ENCODE measurements at places on chromosomes 5 and 9.

GRCh38 chr9:86488794-86489193 lies 134.6 kb upstream of the TUT7 start:
- no peak for DNase-seq

- no peak for DNase-seq
These were observed 96.1 kb downstream of the WDR41 start for GRCh38 chr5:77396017-77396416.

GRCh38 chr5:59596586-59597350 lies 296.8 kb downstream of the PDE4D start:
- no peak for DNase-seq

DNA sequence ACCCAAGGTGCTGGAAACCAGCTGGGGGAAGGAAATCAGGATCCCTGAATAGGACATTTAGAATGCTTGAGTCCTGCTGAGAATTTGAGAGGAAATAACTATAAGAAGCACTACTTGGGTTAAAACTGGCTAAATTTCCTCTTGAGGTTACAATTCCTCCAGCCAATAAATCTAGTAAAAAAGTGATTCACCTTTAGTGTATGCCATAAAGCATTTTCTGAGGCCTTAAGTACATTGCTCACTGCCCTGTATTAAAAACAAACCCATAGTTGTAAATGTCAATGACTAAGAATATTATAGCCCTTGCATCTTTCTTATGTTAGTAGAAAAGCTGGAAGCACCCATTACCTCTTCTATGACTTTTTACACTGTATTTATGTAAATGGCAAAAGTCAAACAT lies 634.7 kb upstream of the ARRDC3 start:
- no peak for DNase-seq

GRCh38 chr9:114494776-114495569 lies 10.3 kb downstream of the WHRN start:
- no peak for DNase-seq

DNA sequence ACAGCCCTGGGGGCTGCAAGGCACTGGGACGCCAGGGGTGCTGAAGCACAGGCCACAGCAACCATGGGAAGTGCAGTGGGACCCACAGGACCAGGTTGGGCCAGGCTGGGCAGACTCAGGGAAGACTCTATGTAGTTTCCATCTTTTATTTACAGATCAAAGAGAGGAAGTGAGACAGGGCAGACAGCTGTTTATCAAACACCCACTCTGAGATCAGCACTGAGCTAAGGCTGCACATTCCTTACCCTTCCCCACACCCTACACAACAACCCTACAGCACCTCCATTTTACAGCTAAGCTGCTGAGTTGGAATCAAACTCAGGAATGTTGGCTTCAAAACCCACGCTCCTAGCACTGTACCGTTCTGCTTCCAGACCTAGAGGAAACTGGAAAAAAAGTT lies 19.8 kb downstream of the BARHL1 start:
- no peak for DNase-seq

DNA sequence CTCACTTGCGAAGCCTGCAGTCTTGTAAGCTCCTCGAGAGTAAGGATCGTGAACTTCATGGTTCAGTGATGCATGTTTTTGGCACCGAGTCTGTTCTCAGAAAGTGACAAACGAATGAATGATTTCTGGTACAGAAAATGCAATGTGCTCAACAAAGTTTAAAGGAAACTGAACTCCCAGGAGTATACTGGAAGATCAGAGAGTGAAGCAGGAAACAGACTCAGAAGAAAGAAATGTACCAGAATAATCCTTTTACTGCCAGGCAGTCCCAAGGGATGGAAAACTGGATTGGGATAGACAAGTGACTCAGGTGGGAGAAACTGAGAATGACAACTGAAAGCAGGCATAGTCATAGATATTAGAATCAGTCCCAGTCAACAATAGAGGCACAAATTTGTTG lies 420.6 kb downstream of the CTNND2 start:
- no peak for DNase-seq

GRCh38 chr5:126917918-126918614 lies 112.3 kb downstream of the MARCHF3 start:
- no peak for DNase-seq

DNA sequence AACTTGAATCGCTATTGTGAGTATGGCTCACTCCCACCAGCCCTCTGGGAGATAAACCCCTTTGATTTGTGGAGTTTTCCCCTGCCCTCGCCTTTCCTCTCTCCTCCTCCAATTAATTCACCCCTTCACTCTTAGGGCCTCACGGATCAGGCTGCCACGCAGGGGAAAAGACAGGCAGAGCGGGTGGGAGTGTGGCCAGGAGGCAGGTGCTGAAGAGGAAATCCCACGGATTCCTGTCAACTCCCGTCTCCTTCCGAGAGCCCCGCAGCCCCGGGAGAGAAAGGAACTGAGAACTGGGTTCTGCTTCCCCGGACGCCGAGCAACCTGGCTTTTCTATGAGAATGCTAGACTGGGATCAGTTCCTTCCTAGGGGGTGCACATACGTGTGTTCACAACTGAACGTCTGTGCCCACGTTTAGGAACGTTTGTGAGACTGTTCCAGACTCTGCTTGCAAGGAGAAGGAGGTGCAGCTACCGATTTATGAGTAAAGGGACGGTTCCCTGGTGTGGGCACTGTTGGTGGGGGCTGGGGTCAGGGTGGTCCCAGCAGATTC lies 314.5 kb upstream of the TLE4 start:
- no peak for DNase-seq

GRCh38 chr5:112923148-112923917 lies 1.3 kb upstream of the REEP5 start:
- DNase-seq, result no peak

- DNase-seq, result no peak
These were observed 893.9 kb upstream of the DMAC1 start for GRCh38 chr9:8693464-8693863.

DNA sequence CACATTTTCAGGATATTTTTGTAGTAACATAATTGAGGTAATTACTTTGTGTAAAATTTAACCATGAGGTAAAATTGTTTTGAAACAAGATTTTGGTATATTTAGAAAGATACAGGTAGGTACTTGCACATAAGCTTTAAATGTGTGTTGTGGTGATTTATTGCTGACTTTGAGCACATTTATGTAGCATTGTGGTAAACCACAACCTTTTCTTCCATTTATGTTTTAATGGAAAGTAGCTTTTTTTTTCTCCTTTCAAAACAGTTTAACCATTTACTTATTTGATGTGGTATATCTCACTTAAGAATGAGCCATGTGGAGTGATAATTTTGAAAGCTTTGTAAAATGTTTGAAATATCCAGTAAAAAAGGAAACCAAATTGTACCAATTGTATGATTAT lies 35.6 kb downstream of the FCHO2 start:
- no peak for DNase-seq

GRCh38 chr5:178866946-178867345 lies 7.2 kb downstream of the ZNF354B start:
- no peak for DNase-seq

- DNase-seq, result no peak
These were observed 32.4 kb upstream of the PCDHA1 start for GRCh38 chr5:140753561-140753960.

DNA sequence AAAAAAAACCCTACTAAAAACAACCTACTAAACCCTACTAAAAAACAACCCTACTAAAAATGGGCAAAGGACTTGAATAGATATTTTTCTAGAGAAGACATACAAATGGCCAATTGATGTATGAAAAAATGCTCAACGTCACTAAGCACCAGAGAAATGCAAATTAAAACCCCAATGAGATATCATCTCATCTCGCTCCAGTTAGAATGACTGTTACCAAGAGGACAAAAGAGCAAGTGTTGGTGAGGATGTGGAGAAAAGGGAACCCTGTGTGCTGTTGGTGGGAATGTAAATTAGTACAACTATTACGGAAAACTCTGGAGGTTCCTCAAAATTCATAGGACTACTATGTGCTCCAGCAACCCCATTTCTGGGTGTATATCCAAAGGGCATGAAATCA lies 10.8 kb downstream of the SDHA start:
- no peak for DNase-seq

- no peak for DNase-seq
These were observed 62.9 kb downstream of the RAI14 start for GRCh38 chr5:34719029-34719428.

GRCh38 chr9:134689321-134690181 lies 47.9 kb downstream of the COL5A1 start:
- no peak for DNase-seq

DNA sequence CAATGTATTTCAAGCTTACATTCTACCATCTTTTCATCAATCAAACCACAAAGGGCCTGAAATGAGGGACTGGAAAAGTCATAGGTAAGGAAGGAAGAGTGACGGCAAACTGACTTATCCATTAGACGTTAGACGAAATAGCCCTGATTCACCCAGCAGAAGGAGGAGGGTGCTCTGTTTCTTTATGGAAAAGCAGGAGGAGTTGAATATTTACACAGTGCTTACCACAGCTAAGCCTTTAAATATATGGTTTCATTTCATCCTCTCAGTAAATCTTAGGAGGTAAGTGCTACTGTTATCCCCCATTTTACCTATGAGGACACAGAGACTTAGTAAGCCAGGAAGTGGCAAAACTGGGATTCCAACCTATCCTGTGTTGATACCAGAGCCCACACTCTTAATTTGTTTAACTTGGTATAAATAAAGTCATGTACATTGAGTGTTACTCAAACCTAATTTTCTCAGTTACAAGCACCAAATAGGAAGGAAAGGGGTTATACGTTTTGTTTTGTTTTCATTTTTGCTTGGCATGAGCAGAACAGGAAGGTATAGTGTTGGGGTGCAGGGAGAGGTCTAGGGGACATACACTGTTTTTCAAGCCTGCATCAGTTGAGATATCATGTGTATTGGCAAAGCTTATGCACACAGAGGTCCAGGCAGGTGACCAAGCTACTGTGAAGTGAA lies 98.1 kb upstream of the IFNK start:
- no peak for DNase-seq
